ENCODE measurements at places on chromosomes 3 and 15. TPM values are rescaled to one million over a fixed set of nuclear protein-coding genes. Genes with fewer than 3 reads are reported as not detected.

The SCAMP5 gene
- 5.0 TPM for total RNA-seq

The CFAP20DC gene
- not detected for total RNA-seq

The SEMA6D gene
- 115 TPM for total RNA-seq

The TRPM1 gene
- total RNA-seq = not detected

The BLM gene
- 1.0 TPM for total RNA-seq

The MUC4 gene
- 5.8 TPM for total RNA-seq

The CCR5 gene
- 0.67 TPM for total RNA-seq

The PTH1R gene
- total RNA-seq = 5.8 TPM

The COL7A1 gene
- total RNA-seq = 24.1 TPM

The SLC15A2 gene
- total RNA-seq = 0.53 TPM

The IL12A gene
- not detected for total RNA-seq

The SCG5 gene
- total RNA-seq = 3.2 TPM

The NDN gene
- total RNA-seq = 23.8 TPM

The CPB1 gene
- 0.66 TPM for total RNA-seq

The STXBP5L gene
- 0.18 TPM for total RNA-seq

The ADGRG7 gene
- total RNA-seq = 111 TPM

The HRG gene
- total RNA-seq = not detected

Data from Peyer's patch (tissue), 4 donors.